ENCODE measurements at places on chromosomes 3 and 15. TPM values are rescaled to one million over a fixed set of nuclear protein-coding genes. Genes with fewer than 3 reads are reported as not detected.

GPR87 gene
- total RNA-seq = not detected

NANOGP8 gene
- total RNA-seq = not detected

MYLK gene
- 0.53 TPM for total RNA-seq

RPL29 gene
- 1,045 TPM for total RNA-seq

CD86 gene
- 0.16 TPM for total RNA-seq

SLC6A6 gene
- total RNA-seq = 203 TPM

TRAT1 gene
- total RNA-seq = 0.16 TPM

SKOR1 gene
- total RNA-seq = 0.31 TPM

IGDCC3 gene
- total RNA-seq = 0.07 TPM

ACP3 gene
- 0.18 TPM for total RNA-seq

ASB14 gene
- total RNA-seq = not detected

PXK gene
- total RNA-seq = 10.8 TPM

CHST2 gene
- total RNA-seq = 60.3 TPM

GHSR gene
- not detected for total RNA-seq

EPHB3 gene
- total RNA-seq = not detected

SI gene
- total RNA-seq = not detected

CLSTN2 gene
- total RNA-seq = 0.02 TPM

EXD1 gene
- total RNA-seq = not detected

LINGO1 gene
- 14.3 TPM for total RNA-seq
